ENCODE measurements at places on chromosomes 1 and 21. TPM values are rescaled to one million over a fixed set of nuclear protein-coding genes. Genes with fewer than 3 reads are reported as not detected.

AUNIP gene
- not detected for total RNA-seq

- no peak overlapping the region for H3K27ac ChIP-seq
- H3K4me3 ChIP-seq, result no peak overlapping the region
- no peaks in the 10 kb centered on the region for H3K27me3 ChIP-seq
- H3K4me1 ChIP-seq, result no peaks in the 10 kb centered on the region
- no peak for DNase-seq
- H3K36me3 ChIP-seq, result no peaks in the 10 kb centered on the region
Observed at GRCh38 chr1:51070011-51070410, 32.0 kb upstream of the C1orf185 start.

DNA sequence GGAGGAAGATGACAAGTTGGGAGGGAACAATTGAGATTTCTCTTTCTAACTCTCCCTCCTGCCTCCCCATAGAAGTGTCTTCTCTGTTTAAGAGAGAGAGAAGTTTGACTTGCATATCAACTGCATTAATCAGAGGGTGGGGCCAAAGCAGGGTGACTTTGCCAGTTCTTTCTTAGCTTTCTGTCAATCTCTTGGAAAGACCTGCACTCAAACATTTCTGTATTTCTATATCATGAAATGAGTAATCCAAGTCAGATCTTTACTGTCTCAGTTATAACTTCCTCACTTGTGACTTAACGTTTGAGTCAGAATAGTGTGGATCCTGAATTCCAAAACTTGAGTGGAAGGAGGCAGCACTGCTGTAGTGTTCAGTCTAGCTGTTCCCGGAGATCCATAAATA lies 180.8 kb upstream of the KCNK2 start:
- no peak overlapping the region for H3K4me3 ChIP-seq
- DNase-seq, result no peak
- no peak overlapping the region for H3K27ac ChIP-seq
- H3K27me3 ChIP-seq, result no peaks in the 10 kb centered on the region
- no peaks in the 10 kb centered on the region for H3K36me3 ChIP-seq
- no peaks in the 10 kb centered on the region for H3K4me1 ChIP-seq

GRCh38 chr21:21291883-21292569 lies 293.8 kb downstream of the NCAM2 start:
- no peaks in the 10 kb centered on the region for H3K27me3 ChIP-seq
- no peaks in the 10 kb centered on the region for H3K4me1 ChIP-seq
- no peaks in the 10 kb centered on the region for H3K36me3 ChIP-seq
- no peak for DNase-seq
- H3K4me3 ChIP-seq, result no peak overlapping the region
- H3K27ac ChIP-seq, result no peak overlapping the region

GRCh38 chr1:111643696-111644095 lies 24.1 kb downstream of the RAP1A start:
- H3K27me3 ChIP-seq, result no peaks in the 10 kb centered on the region
- DNase-seq, result no peak
- H3K36me3 ChIP-seq, result no peaks in the 10 kb centered on the region
- H3K4me3 ChIP-seq, result no peak overlapping the region

- H3K27me3 ChIP-seq, result no peaks in the 10 kb centered on the region
- DNase-seq, result no peak
- H3K36me3 ChIP-seq, result no peaks in the 10 kb centered on the region
- H3K4me1 ChIP-seq, result no peaks in the 10 kb centered on the region
- H3K4me3 ChIP-seq, result no peak overlapping the region
- H3K27ac ChIP-seq, result no peak overlapping the region
Observed at GRCh38 chr21:38609580-38609979, 111.3 kb upstream of the ERG start.

All from uterus (tissue), 4 donors.